T-helper 1 cell (primary cell): ENCODE measurements at places on chromosomes 4 and X.

- no peak for DNase-seq
Observed at GRCh38 chrX:110086916-110087484, 84.1 kb downstream of the TMEM164 start.

DNA sequence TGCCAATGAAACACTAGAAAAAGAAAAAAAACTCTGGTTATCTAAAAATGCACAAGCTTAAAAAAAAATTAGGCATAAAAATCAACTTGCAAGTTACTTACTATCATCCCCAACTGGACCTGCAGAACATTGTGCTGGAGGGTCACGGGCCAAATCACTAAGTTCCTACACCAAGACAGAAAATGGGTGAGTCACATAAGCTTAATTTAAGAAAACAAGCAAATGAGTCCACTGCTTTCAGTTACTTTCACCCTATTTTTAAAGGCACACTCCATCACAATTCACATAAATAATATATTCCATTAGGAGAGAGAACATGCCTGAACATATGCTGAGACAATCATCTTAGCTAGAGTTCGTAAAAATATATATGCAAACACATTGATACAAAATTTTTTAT, 17.7 kb downstream of the UBE2D3 start:
- no peak for DNase-seq

- DNase-seq = no peak
Observed at GRCh38 chrX:109187473-109188168, 294.3 kb downstream of the GUCY2F start.

DNA sequence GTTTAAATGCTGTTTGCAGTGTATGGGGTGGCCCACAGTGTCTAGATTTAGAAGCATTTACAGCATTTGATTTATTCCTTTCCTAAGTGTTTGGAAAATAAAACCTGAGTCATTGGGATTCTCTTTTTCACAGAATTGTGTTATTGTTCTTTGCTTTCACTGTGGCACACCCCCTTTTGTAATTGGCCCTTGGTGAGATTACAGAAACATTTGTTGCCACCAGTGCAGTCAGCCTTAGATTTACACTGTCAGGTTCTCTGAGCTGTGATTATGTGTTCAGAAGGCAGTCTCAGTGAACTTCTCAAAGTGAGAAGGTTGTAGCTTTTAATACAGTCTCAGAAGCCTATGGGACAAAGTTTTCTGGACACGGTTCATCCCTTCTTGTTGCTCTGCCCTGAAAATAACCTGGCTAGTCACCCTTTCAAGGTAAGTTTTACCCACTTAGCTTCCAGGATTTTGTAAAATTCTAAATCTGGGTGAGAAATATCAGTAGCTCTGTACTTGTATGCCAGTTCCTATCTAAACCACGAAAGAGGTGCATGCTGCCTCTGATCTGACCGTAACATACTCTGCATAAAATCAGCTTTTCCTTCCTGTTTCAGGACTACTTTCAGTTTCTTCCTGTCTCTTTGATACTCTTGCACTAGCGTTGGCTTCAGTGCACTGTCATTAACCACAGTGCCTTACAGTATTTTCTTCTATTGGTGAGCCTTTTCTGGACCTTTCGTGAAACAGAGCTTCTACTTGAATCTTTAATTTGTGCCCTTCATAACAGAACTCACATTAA, 12.6 kb downstream of the RUFY3 start:
- DNase-seq = no peak

- peak; percentile 45 for DNase-seq
Observed at GRCh38 chrX:70434352-70434866, 10.2 kb upstream of the DLG3 start.

DNA sequence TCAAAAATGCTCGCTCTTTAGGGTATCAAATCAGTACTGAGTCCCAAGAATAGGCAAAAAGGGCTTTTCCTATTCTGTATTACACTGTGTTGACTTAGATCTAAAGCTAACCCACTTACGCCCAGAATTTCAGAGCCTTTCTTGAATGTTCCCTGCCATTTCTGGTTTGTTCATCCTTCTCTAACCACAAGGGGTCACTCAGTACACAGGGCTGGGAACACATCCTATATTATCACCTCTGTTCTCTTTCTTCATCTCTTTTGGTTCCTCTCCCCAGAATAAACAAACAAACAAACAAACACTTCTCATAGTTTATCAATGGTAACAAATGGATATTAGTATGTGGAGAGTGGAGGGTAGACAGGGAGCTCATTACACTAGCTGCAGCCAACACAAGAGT, 25.5 kb upstream of the MORC4 start:
- no peak for DNase-seq

DNA sequence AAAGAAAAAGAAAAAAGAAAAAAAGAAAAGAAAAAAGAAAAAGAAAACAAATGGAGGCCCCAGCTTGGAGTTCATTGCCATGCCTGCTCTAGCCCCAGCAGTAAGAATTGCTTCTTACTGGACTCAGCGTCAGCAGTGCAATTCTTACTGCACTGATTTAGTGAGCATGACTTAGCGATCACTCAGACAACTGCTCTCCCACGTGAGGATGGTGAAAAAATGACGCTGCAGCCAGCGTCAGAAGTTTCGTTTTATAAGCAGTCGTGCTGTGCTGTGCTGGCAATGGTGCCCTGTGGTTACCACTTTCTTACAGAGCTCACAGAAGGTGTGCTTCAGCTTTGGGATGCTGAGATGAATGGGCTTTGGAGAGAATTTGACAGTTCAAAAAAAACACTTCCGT, 68.3 kb upstream of the DDX3X start:
- peak; percentile 28 for DNase-seq

DNA sequence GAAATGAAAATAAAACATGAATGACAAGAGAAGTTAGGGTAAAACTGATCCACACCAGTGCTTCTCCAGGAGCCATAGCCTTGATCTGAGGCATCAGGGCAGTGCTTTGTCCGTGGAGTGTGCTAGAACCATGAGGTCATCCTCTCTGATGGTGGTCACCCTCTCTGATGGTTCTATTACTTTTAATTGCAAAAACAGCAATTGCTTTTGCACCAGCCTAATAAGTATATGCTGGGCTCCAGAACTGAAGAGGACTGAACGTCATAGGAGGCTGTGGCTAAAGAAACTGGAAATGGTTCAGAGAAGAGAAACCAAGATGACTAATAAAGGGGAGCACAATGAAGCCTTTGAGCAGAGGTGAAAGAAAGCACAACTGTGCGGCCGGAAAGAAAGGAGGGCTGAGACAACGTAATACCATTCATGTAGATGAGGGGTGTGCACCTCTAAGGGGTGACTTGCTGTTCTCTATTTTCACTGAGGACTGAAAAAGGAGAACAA, 17.0 kb upstream of the TMEM154 start:
- DNase-seq = no peak

DNA sequence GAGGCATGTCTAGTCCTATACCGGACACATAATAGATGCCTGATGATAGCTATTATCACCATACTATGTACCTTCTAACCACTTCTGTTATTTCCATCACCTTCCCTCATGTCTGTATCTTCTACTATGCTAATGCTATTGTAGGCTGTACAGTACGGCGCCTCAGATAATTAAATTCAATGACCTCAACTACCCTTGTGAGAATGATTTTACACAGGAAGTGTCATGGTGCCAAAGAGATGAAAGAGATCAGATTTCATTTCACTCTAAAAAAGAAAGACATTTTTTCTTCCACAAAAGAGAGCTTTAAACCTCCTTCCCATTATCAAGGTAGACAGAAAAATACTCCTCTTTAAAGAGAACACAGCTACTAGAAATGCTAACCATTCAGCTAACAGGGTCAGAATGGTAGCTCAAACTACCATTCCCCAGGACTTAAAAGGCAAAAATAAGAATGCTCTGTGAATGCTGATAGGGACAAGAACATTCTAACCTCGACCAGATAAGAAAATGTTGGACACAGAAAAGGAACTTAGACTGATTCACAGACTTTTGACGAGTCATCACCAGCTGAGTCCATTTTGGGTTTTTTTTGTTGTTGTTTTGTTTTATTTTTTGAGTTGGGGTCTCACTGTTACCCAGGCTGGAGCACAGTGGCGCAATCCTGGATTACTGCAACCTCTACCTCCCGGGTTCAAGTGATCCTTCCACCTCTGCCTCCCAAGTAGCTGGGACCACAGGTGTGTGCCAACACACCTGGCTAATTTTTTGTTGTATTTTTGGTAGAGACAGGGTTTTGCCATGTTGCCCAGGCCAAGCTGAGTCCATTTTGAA, 99.2 kb upstream of the RAPGEF2 start:
- no peak for DNase-seq

DNA sequence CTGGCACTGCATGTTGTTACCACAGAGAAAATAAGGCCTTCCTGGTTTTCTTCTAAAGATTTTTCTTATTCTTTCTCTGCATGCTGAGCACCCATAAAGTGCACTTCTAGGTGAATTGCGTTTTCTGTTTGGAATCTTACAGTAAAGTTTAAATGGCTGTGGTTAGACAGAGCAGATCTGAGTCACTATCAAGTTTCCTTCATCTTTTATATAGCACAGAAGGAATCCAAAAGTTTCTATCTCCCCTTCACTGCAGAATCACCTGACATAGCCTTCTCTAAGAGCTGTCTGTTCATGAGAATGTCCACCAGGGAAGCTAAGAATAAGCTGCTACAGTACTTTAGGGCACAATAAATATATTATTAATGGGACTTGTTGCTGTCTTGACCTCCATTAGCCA, 455.5 kb upstream of the FAM241A start:
- no peak for DNase-seq

DNA sequence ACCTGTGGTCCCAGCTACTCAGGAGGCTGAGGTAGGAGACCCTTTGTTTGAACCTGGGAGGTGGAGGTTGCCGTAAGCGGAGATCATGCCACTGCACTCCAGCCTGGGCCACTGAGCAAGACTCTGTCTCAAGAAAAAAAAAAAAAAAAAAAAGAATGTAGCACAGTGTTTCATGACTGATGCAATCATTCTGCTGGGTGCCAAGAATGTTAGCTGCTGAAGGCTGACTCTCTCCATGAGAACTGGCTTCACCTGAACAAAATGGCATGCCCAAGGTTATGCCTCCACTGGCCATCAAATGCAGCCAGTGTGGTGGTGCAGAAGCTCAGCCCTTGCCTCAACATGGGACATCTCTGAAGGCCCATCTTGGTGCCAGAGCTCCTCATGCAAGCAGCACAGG, 412.1 kb downstream of the ADAM29 start:
- no peak for DNase-seq

DNA sequence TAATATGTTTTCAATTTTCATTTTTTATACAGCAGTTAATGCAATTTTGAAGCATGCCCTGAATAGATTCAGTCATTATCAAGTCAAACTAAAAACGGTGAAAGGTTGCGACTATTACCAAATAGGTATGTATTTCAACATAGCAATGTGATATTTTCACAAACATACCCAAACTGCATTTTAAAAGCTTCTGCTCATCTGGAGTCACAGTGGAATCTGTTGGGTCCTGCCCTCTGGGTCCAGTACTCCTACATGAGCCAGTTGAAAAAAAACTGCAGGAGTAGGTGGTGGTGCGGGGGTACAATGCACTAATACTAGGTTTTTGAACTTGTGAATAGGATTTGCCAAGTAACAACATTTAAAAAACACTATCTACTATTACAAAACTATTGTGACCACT, 938 bp downstream of the GPR34 start:
- no peak for DNase-seq

DNA sequence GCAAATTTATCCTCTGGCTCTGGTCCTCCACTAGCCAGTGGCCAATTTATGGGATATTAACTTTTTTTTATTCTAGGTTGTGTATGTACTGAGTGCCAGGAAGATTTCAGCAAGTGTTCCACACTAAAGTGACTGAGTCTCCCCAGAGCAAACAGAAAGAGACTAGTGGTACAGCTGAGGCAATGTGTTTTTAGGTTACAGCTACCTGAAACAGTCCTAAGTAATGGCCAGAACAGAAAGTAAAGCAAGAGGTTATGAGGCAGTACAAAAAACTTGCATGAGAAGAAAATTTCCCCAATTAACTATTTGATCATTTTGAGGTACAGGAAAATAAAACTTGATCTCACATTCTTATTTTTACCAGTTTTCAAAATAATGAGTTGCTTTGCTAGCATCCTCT, 31.2 kb downstream of the PRDM8 start:
- DNase-seq = no peak

DNA sequence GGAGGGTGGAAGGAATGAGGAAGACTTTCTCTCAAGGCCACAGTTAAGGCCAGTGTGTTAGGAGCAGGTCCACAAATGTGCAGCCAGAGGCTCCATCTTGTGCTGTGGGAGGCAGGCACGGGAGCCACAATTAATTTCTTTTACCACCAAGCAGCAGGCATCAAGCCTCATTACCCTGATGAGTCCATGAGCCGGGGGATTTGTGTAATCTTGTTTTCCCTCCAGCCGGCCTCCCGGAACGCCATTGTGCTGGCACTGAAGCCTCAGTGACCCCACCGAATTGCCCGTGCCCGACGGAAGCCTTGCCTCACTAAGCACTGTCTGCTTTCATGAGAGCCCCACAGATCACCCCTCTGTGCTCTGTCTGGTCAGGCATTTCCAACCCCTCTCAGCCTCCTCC, 154.7 kb upstream of the STX18 start:
- no peak for DNase-seq

DNA sequence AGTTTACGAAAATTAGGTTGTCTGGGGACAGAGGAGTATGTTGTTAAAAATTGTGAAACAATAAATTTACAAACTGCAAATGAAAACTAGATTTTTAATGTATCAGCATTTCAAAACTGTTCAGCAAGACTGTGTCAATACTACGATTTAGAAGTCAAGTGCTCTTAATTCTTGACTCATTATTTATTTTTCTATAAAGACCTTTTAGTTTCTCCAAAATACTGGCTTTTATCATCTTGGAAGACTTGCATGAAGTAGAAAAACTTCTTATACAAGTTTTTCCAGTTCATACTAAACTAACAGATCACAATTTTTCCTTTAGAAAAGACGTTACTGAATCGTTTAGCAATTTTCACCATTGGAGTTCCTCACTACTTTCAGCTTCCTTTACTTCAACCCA, 231.4 kb downstream of the PPP3CA start:
- no peak for DNase-seq

- DNase-seq = no peak
Observed at GRCh38 chr4:70739496-70740337, 18.0 kb downstream of the RUFY3 start.

DNA sequence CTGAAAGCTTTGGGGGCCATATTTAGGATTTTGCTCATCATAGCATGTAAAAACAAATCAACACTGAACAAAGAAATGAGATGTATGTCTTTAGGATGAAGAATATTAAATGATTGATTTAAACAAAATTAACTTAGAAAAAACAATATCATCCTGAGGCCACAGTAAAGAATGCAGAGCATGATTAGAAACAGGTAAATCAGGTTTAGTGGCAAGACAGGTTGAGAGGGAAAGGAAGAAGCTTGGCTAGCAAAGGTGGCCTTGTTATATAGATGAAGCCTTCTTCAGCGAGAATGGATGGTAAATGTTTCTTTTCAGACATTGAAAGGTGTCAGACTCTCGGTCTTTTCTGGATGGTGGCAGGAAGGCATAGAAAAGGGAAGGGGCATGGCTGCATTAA, 11.9 kb upstream of the MAGEB16 start:
- no peak for DNase-seq

DNA sequence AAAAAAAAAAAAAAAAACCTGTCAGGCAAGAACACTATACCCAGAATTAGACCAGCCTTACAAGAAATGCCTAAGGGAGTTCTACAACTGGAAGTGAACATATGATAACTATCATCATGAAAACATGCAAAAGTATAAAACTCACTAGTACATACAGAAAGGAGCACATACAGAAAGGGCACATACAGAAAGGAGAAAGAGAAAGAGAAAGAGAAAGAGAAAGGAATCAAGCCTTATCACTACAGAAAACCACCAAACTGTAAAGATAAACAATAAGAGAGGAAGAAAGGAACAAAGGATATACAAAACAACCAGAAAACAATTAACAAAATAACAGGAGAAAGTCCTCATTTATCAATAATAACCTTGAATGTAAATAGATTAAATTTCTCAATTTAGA, 50.4 kb downstream of the PHKA1 start:
- DNase-seq = no peak
